ENCODE measurements at places on chromosomes 5 and 9.
A peak's percentile ranks its signal among the peaks of the same experiment; 100 is the strongest.

GRCh38 chr9:106324591-106325280 is 538.2 kb upstream of the ZNF462 start:
- DNase-seq = no peak

- no peak for DNase-seq
Observed at GRCh38 chr9:112078432-112078831, 96.7 kb downstream of the SUSD1 start.

DNA sequence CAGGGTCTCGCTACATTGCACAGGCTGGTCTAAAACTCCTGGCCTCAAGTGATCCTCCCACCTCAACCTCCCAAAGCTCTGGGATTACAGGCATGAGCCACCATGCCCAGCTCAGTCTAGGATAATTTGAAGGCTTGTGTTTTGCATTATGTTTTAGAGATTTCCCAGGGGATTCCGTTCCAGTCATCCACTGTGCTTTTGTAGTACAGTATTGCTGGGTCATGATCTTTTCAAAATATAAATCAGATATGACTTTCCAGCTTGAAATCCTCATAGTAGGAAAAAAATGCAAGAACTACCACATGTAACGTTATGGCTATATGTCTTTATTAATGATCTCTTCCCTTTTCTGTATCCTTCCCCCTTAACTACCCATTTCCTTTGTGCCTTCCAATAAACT is 338.1 kb downstream of the PRELID2 start:
- no peak for DNase-seq

GRCh38 chr9:127204771-127205470 is 59.7 kb upstream of the GARNL3 start:
- DNase-seq = no peak

DNA sequence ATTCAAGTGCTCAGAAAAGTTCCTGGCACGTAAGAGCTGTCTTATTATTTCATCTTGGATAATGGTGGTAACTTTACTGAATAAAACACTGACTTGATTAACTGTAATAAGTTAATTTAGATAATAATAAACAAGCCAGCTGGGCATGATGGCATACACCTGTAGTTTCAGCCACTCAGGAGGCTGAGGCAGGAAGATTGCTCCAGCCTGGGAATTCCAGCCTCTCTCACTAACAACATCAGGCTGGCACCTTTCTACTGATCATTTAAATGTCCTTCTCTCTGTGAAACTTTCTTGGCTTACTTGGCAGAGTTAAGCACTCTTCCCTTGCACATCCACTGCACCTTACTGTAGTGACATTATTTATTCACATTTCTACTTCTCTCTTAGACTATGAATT is 20.0 kb downstream of the STOM start:
- DNase-seq = no peak

DNA sequence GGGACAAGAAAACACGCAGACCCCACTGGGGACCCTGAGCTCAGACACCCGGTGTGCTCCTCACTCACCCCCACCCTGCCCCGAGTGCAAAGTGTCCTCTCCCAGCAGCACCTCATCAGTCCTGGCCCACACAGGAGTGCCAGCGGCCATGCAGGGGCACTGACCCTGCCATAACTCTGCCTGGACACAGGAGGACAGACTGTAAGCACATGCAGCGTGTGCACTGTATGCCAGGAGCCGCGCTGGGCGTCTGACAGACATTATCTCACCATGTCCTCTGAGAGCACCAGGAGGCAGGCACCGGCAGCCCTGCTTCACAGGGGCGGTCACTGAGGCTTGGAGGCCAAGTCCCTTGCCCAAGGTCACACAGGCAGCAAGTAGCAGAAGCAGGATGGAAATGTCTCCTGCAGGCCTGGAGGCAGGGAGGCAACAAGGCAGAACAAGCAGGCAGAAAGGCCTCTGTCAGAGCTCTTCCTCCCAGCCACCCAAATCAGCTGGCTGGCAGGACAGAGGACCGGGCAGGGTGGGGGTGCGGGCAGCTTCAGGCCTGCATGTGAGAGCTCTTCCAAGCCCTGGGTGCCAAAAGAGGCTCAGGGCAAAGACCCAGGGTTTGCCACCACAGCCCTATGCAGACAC is 8.4 kb downstream of the EEIG1 start:
- DNase-seq = no peak

DNA sequence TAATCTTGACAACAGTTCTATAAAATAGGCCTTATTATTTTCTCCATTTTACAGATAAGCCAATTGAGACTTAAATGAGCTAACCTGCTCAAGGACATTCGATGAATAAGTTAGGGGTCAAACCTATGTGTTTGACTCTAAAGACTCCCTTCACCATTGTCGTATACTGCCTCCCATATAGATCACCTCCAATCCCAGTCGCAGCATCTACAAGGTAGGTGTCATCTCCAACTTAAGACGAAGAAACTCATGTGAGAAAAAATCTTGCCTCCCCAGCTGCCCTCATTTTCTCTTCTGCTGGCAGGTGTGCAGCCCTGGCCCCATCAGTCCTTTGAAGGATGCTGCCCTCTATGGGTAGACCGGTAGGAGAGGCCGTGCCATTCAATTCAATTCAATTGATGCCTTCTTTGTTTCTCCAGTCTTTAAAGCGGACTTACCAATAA is 75.2 kb upstream of the SMARCA2 start:
- DNase-seq = peak; percentile 42

DNA sequence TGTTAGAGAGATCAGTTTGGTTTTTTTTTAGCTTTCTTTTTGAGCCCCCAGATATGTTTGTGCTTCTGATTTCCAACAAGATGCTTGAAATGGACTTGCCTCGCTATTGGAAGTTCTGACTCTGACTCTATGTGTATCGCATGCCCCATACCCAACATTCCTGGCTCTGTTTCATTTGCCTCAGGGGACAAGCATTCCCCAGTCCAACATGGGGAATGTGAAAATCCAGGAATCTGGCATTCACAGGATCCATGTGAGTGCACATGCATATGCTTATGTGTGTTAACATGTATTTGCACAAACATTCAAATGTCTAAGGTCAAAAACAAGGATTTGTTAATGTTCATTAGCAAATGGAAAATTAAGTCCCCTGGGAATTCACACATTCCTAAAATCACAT is 233.9 kb downstream of the TLR4 start:
- no peak for DNase-seq

DNA sequence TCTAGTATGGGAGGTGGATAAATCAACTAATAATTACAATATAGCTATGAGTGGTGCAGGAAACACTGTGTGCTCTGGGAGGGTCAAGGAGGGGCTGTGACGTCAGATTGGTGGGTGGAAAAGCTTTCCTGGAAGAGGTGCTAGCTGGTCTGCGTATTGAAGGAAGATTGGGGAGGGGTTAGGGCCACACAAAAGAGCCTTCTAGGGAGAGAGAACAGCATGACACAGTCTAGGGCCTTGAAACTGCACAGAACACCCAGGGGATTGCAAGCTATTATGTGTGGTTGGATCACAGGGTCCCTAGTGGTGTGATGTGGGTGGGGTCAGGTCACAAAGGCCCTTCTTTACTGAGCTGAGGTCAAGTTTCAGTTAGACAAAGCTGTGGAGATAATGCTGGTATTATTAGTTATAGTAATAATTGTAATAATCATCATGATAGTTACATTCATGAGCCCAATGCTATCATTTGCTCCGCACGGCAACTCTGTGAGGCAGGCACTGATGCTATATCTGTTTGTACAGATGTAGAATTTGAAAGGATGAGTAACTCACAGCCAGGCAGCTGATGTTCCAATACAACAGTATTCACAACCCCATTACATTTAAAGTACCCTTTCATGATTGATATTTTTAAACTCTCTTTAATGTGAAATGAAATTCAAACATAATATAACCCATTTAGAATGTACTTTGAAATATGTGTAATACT is 197.4 kb upstream of the IL12B start:
- no peak for DNase-seq

- no peak for DNase-seq
Observed at GRCh38 chr5:15791859-15792258, 291.9 kb downstream of the FBXL7 start.

DNA sequence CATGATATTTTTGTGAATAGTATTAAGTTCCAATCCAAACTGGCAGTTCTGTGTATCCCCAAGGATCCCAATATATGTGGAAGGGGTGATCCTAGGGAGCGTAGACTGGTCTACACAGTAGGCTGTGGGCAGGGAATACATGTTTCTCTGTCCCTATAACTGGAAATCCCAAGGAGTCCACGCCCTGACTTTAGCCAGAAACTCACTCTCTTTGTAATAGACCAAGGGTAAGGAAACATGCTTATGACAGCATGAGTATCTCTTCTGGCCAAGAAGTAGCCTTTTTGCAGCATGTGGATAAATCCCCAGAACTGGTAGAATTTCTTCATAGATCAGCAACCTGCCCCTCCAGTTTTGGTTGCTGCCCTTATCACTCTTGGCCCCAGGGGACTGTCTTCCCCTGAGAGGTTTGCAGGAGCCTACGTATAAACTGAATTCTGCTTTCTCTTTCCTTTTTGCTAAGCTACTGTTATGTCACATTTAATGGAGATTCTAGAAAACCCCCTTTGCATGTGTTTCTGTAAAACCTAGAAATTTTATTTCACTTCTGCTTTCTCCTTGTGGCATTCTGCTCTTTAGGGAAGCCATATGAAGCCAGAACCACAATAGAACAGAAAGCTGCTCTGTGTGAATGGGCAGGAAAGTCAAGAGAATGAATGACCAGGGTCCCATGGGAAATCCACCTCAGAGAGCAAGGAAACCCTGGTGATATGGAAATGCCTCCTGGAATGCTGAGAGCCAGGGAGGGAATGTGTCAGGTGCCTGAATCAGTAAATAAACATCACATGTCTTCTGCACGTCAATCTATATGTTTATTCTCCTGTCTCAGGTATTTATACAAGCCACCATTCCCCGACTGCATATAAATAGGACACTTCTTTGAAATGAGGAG is 3.5 kb downstream of the IFNA2 start:
- DNase-seq = peak; percentile 16

DNA sequence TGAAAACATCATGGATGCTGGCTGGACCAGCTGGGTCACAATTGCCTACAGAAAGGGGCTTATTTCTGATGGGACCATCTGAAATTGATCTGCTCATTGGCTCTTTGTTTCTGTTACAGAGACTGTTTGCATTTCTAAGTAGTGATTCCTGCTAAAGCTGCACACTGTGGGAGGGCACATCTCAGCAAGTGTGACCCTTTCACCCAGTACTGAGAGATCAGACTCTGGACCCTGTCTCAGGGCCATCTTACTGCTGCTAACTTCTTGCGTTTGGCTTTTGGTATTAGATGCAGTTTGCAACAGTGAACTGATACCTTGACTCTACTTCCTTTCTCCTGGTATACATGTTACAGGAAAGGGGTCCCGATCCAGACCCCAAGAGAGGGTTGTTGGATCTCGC is 24.5 kb upstream of the KDM4C start:
- no peak for DNase-seq

- DNase-seq = no peak
Observed at GRCh38 chr9:93171261-93171990, 12.5 kb upstream of the WNK2 start.

- DNase-seq = no peak
Observed at GRCh38 chr9:98549401-98549800, 159.3 kb downstream of the GABBR2 start.

DNA sequence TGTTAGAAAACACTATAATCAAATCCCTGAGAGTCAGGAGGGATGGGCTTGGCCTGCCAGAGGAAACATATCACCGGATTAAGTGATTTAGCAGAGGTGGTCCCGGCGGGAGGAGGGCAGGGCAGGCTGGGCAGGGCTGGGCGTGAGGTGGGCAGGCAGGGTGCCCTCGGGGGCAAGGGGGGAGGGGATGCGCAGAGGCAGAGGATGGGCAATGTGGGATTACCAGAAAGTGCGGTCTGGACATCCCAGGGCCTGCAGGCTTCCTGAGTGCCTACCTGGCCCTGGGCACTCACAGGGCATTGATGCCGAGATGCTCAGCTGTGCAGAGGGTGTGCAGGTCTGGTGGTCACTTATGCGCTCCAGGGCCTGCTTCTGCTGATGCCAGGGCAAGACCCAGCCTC is 115.2 kb downstream of the ADAMTS2 start:
- no peak for DNase-seq

DNA sequence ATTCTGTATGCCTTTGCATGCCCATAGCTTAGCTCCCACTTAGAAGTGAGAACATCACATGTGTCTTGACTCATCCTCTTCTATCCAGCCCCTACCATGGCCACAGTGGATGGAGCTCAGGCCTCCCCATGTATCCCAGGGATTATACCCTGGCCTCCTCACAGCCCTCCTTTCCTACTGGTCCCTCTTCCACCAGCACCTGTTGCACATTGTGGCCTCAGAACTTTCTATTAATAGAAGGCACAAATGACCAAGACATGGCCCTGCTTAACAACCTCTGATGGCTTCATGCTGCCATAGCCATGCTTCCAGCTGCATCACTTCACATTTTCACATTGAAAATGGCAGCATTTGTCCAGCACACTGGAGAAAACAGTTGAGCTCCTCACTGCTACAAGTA is 315.4 kb downstream of the CDK5RAP2 start:
- DNase-seq = no peak

DNA sequence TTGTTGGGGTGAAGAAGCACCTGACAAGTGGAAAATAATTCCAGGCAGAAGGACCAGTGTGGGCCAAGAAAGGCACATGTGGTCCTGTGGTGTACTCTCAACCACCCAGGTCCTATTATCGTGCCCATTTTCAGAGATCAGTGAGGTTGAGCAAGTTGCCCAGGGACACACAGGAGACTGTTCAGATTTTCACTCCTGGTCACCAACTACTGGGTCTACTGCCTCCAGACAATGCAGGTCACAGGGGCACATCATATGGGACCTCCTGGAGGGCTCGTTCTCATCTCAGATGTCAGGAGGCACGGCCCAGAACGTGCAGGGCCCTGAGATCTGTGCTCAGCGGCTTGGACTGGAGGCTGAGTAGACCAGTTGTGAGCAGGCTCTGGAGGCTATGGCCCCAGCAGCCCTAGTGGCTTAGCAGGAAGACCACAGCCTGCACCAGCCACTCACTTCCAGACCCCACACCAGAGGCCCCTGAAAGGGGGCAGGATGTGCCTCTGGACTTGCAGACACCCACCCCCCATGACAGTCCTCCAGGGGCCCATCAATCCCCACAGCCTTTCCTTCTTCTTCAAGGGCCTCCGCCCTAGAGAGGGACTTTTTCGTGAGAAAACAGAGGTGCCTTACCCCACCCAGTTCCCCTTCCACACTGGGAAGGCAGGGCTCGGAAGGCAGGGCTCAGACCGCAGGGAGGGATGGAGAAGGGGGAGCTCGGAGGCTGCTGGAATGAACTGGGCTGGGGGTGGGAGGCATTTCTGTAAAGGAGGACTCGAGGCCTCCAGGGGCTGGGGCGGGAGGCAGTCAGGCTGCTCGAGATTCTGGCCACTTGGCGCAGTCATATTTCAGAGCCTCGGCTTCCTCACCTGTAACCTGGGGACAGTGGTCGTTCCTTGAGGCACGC is 82.7 kb upstream of the NEURL1B start:
- no peak for DNase-seq

- no peak for DNase-seq
Observed at GRCh38 chr5:60453186-60453976, 246.6 kb downstream of the DEPDC1B start.

GRCh38 chr9:121527371-121527770 is 27.7 kb upstream of the GGTA1 start:
- no peak for DNase-seq
